ENCODE measurements at places on chromosomes 1 and 21.

- DNase-seq = no peak
These were observed 3.7 kb downstream of the PLPPR4 start for GRCh38 chr1:99268021-99268420.

DNA sequence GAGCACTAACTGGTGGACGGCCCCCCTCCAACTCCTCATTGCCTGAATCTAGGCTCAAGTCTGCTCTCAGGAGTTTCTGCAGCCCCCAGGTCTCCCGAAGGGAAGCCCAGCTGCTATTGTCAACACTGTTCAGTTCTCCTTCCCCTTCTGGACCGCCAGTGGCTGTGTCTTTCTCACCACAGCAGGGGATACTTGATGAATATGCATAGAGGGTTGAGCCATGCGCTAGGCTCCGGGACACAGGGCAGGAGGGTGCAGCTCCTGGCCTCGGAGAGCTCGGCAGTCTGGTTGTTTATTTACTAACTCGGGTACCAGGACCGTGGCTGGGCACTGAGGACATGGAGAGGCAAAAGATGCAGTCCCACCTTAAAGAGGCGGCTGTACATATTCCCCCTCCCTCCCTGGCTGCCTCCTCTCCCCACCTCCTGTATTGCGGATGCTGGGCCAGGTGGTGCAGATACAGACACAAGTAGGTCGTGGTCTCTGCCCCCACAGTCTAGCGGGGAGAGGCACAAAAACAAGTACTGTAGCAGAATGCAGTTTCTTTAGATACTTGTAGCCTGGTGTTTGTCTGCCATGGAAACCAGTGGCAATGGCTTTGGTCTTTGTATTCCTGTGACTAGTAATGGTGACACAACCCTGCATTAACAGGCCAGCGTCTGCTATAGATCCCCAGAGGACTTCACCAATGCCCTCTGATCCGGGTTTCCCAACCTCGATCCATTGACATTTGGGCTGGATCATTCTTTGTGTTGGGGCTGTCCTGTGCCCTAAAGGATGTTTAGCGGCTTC, 26.2 kb downstream of the ARHGEF10L start:
- no peak for DNase-seq

DNA sequence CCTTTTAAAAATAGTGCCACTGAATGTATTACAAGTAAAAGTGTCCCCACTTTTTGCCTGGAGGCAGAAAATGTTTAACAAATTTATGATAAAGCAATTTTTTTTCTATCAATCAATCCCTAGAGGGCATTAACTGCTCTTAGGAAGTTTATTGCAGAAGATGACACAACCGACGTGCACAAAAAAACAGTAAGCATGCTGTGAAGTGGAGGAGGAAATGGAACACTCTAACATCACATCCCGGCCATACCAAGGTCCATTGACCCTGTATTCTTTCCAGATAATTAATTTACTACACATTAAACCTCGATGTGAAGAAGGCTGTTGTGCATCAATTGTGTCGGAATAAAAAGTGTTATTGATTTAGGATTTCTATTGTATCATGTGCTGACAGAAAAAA, 264.9 kb upstream of the NR5A2 start:
- DNase-seq = no peak

DNA sequence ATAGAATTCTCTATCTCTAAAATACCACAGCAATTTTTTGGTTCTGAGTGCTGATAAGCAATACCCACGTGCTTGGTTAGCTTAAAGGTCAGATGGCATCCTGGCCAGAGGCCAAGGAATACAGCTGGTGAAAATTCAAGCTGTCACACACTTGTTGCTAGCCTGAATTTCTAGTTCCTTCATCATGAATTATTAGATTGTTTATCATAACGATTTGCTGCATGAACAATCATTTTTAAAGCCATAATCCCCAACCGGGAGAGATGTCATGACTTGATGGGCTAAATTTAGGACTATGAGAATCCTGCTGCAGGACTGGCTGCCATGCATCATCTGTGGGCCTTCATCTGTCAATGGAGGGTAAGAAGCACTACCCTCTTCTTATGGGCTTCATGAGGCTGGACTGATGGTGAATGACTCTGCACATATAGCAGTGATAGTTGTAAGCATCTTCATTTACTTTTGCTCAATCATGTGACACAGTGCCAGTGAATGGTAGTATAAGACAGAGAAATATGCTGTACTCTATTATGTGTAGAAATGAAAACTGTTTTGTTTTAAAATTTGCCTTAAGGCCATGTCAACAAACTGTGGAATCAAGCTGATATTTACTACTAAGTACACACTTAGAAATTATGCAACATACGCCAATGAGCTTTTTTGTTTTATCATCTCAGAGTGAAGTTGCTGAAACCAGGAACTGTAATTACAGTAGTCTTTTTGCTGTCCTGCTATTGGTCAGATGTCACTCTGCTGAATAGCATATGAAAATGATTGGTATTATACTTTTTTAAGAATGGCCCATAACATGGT, 80.5 kb upstream of the RALGPS2 start:
- DNase-seq = no peak

DNA sequence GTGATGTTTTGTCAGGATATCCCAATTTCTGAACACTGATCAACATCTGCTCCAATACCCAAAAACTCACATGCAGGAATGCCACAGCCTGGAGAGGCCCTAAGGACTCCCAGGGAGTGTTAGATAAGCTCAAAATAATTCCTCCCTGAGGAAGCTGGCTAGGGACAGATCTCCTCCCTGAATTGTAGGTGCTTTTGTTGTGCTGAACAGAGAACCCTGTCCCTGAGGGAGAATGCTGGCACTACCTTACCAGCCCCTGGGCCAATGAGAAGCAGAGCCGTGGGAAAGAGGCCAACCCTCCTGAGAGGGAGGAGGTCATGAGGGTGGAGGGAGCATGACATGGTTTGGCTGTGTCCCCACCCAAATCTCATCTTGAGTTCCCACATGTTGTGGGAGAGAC, 73.6 kb upstream of the PTGFRN start:
- no peak for DNase-seq

- no peak for DNase-seq
These were observed 9.2 kb upstream of the OVGP1 start for GRCh38 chr1:111436726-111437125.

- DNase-seq = no peak
These were observed 381.7 kb upstream of the VAMP3 start for GRCh38 chr1:7389201-7389905.

GRCh38 chr1:99645203-99645602, 710 bp upstream of the PALMD start:
- DNase-seq = no peak

DNA sequence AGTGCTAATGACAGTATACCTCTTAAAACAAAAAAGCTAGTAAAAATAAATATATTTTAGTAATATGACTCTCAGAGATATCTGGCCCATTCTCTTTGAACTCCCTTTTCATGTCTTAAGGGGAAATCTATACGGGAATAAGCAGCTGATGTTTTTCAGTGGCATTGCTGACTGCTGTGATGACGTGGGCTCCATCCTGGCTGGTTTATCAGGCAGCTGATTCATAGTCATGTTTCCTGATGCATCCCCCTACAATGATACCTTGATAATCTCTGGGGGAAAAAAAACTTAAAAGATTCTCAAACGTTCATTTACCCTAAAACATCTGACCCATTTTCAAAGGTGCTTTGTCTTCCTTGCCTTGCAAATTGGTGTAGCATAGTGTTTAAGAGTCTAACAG, 53.8 kb downstream of the ABCA4 start:
- no peak for DNase-seq

DNA sequence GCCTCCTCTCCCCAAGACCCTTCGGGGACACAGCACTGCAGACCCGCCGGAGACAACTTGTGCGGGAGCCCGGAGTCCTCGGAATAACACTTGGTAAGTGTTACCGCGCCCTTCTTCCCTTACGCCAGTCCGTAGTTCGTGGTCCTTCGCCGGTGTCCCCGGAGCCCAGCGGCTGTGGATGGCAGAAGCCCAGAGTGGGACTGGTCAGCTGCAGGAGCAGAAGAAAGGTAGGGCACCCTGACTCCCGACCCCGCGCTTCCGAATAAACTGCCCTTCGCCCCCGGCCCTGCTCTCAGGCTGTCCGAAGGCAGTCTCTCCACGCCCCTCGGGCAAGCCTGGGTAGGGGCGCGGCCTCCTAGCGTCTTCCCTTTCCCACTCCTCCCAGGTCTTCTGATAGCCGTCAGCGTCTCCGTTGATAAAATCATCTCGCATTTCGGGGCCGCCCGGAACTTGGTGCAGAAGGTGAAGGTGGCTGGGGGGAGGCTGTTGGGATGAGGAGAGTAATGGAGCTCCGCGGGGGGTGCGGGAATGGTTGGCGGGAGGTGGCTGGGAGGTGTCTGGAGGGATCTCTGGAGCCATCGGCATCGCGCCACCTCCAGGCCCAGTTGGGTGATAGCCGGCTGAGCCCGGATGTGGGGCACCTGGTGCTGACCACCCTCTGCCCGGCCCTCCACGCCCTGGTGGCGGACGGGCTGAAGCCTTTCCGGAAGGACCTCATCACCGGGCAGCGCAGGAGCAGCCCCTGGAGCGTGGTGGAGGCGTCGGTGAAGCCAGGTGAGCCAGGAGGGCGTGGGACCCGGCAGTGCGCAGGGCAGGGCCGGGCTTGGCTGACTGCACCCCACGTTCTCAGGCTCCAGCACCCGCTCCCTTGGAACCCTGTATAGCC, 4.3 kb downstream of the RUSC1 start:
- DNase-seq = no peak

DNA sequence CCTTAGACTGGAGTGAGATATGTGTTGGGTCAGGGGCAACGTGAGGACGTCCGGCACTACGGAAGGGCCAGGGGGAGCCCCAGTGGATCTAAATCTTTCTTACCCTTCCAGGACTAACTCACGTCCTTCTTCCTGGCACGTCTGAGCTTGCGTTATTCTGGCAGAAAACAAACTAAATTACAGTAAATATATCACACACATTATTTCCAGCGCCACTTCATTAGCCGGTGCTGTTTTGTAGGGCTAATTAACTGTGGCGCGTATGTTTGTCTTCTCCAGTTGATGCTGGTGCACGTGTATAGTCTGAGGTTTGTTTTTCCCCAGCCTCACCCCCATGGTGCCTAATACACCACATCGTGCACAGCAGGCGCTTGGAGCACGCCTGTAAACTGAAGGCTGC, 59.2 kb downstream of the TLR5 start:
- no peak for DNase-seq

DNA sequence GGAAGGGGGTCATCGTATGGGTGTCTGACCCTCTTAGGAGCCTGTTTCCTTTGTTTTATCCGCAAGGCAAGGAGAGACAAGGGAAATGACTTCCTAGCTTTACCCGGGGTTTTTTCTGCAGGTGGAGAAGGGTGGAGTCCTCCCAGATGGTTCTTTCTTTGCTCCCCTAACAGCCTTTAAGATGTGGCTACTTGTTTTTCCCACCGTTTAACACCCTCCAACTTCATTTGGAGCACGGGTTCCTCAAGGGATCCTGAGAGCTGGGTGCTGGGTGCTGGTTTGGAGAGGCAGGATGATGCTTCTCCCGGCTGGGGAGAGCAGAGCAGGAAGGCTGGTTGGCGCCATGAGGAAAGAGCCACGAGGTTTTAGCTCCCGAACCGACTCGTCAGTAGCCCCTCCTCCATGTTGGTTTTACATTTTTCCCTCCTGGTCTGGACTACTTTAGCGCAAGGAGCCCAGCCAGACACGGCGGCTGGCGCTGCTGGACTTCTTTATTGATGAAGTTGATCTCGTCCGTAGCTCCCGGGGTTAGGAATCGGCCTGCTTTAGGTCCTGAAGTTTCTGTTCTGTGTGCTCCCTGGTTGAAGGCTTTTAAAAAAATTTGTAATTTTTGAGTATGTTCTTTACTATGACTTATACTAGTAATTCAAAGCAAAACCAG, 1.4 kb downstream of the UCK2 start:
- DNase-seq = no peak

- DNase-seq = no peak
These were observed 73.0 kb downstream of the SWT1 start for GRCh38 chr1:185229981-185230380.

- DNase-seq = no peak
These were observed 67.0 kb downstream of the PLEKHA6 start for GRCh38 chr1:204292740-204293139.

GRCh38 chr1:33004613-33005012, 32.1 kb downstream of the AK2 start:
- DNase-seq = no peak

- no peak for DNase-seq
These were observed 67.4 kb upstream of the SIPA1L2 start for GRCh38 chr1:232697187-232697822.

DNA sequence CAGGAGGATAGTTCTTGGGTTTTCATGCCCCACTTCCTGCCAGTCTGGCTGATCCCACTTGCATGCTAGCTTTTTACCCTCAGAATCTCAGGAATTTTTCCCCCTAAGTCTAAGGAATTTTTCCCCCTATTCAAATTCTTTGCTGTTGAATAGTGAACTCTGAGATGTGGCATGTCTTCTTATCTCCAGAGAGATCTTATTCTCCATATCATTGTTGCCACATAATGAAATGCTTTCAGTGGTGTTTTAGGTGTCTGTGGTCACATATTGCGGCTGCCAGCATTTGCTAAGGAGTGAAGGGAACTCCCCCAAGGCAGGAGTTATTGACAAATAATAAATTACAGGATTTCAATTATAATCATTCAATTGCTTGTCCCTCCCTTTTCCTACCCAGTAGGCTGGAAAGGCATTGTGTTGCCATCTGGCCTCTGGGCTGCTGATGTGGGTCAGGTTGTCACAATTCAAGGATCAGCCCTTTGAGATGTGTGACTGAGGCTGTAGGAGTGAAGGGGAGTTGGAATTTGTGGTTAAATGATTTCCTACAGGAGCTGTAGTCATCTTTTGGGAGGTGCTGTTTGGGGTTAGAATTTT, 3.9 kb upstream of the FLG start:
- DNase-seq = no peak

GRCh38 chr1:218674280-218674773, 329.2 kb downstream of the TGFB2 start:
- DNase-seq = no peak

DNA sequence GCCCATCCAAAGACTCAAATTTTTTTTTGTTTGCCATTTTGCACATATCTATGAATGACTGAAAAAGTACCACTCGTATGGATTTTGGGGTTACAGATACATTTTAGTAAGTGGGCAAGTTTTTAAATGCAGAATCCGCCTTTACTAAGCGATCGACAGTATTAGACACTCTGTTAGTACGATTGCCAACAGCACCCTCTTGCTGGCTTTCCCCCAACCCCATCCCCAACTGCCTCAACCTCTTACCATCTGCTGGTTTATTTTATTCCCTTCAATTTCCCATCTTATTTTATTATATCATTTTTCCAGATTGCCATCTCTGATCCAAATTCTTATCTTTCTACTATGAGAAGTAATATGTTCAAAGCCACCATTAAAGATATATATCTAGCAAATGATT, 244.8 kb downstream of the LRRIQ3 start:
- DNase-seq = no peak

DNA sequence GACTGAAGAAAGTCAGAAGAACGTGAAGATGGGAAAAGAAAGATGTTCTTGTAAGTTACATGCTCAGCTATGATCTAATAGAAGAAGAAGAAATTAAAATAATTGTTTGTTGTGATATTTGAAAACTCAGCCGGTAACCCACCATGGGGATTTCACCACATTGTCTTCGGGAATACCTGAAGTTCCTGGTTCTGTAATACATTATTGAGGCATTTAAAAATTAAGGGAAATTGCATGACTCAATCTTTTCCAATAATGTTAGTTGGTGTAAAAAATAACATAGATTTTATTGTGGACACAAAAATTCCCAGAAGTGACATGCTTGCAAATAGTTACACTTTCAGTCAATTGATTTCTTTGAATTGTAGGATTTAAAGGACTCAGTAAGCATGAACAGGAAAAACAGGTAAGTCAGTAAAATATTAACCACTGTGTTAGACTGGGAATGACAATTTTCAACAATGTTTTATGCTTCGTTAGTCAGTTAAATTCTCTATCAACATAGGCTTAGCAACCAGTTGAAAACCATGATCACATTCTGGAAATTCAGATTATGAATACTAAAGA, 745.1 kb downstream of the LTN1 start:
- no peak for DNase-seq
